ENCODE measurements at places on chromosomes 1 and 21.

DNA sequence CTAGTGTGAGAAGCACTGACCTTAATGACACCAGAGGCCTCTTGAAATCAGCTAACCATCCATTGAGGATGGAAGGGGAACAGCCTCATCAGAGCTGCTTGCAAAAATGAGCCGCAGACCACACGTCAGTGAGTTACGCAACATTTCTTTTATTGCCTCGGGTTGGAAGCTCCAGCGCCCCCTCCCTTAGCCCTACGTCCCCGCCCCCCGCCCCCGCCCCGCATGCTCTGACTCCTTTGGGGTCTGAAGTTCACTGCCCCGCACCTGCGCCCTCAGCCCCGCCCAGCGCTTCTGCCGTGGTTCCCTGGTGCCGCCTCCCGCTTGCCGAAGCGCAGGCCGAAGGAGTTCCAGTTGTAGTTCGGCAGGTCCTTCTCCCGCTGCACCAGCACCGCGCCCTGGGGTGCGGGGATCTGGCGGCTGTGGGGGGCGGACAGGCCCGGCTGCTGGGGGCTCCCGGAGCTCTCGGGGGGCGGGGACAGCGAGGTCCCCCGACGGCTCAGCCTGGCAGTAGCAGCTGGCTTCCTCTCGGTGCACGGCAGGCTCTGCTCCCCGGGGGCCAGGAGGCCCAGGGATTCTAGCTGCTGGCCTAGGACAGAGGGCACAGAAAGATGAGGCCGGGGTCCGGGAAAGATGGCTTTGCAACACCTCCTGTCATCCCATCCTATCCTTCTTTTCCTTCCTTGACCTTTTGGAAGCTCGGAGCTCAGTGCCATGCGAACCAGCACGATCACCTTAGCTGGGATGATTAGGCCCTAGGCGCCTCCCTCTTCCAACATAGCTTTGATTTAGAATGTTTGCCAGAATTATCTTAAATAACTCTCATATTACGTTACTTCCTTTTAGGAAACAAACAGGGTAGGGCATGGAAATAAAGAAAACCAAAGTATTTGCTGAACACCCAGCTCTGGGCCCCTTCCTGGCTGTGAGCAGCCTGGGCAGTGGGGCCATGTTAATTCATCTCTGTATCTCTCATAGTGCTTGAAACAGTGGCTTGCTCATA is 5.8 kb downstream of the KISS1 start:
- peak; percentile 7 for DNase-seq

- DNase-seq: no peak
Measured at GRCh38 chr21:36023092-36023480, 37.2 kb downstream of the SETD4 start.

DNA sequence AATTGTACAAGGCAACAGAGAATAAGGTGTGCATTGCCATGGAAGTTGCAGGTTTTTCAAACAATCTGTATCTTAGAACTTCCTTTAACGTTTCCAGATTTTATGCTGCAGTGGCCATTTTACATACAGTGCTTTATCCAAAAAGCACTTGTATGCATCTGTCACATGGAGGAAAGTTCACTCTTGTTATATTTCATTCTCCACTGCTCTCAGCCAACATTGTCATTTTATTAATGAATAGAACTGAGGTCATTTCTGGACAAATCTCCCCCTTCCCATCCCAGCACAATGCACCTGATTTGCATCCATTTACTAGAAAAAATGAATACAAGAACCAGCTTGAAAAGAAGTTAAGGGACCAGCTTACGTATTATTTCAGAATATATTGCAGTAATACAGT is 342.0 kb downstream of the USP25 start:
- DNase-seq: no peak

GRCh38 chr1:197081117-197081753 is 14.2 kb upstream of the F13B start:
- no peak for DNase-seq

DNA sequence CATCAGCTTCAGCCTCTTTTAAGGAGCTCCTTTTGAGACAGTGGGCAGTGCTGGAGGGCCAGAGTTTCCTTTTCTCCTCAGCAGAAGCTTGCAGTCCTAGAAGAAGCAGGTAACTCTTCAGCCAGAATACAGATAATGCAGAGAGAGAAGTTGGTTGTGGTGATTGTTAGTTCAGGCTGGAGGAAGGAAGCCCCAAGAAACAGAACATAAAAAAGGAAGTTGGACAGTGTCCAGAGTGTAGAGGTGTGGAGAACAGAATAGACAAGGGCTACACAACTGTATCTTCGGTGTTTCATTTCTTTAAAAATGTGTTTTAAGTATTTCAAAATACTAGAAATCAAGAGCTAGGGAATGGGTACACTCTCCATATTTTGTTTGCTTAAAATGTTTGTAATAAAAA is 6.4 kb upstream of the TACSTD2 start:
- no peak for DNase-seq

GRCh38 chr1:117710710-117711109 is 104.9 kb downstream of the TENT5C start:
- no peak for DNase-seq

DNA sequence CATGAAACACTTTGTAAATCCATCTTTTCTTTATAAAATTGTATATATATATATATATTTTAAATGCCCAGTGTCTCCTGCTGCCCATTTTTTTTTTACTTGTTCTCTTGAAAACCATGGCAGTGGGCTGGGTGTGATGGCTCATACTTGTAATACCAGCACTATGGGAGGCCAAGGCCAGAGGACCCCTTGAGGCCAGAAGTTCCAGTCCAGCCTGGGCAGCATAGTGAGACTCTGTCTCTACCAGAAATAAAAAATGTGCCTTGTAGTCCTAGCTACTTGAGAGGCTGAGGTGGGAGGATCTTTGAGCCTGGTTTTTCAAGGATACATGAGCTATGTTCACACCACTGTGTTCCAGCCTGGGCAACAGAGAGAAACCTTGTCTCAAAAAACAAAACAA is 62.2 kb downstream of the HS2ST1 start:
- no peak for DNase-seq

DNA sequence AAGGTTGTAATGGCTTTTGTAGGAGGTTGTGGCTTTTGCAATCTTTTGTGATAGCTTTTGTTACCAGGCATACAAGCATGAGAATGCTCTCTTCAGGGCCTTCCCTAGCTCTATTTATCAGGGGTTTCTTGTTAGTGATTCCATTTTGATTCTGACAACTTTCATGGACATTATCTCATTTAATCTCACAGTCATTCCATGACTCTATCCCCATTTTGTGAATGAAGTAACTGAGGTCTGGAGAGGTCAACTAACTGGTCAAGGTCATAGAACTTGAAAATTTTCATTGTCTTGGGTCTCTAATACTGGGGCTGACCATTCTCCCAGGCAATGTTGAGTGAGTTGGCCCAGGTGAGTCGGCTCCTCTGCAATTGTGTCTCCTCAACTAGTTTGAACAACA is 11.2 kb upstream of the LAMTOR5 start:
- DNase-seq: no peak

DNA sequence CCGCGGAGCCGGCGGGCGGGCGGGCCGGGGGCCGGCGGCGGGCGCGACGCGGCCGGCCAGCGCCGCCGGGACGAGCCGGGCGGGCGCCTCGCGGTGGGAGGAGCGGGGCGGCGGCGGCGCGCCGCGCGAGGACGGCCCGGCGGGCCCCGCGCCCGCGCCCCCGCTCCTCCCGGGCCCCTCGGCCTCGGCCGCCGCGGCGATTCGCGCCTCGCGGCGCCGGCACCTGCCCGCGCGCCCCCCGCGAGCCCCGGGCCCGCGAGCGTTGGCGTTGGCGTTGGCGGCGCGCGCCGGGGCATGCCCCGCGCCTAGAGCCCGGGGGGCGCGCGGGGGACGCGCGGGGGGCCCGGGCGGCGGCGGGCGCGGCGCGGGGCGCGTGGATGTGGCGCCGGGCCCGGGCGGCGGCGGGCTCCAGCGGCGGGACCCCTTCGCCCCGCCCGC is at the start of gene SKI:
SKI (plus strand) TSS at position 163 of the 438 bp plus-strand sequence. CDS start 448 bp downstream, outside the sequence.
- no peak for DNase-seq

- no peak for DNase-seq
Measured at GRCh38 chr1:223035724-223036478, 107.1 kb downstream of the TLR5 start.

DNA sequence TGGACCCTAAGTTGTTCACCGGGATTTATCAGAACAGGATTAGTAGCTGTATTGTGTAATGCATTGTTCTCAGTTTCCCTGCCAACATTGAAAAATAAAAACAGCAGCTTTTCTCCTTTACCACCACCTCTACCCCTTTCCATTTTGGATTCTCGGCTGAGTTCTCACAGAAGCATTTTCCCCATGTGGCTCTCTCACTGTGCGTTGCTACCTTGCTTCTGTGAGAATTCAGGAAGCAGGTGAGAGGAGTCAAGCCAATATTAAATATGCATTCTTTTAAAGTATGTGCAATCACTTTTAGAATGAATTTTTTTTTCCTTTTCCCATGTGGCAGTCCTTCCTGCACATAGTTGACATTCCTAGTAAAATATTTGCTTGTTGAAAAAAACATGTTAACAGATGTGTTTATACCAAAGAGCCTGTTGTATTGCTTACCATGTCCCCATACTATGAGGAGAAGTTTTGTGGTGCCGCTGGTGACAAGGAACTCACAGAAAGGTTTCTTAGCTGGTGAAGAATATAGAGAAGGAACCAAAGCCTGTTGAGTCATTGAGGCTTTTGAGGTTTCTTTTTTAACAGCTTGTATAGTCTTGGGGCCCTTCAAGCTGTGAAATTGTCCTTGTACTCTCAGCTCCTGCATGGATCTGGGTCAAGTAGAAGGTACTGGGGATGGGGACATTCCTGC is 3.9 kb upstream of the OLFML3 start:
- no peak for DNase-seq

- DNase-seq: no peak
Measured at GRCh38 chr21:45910548-45911221, 70.9 kb upstream of the COL6A1 start.

DNA sequence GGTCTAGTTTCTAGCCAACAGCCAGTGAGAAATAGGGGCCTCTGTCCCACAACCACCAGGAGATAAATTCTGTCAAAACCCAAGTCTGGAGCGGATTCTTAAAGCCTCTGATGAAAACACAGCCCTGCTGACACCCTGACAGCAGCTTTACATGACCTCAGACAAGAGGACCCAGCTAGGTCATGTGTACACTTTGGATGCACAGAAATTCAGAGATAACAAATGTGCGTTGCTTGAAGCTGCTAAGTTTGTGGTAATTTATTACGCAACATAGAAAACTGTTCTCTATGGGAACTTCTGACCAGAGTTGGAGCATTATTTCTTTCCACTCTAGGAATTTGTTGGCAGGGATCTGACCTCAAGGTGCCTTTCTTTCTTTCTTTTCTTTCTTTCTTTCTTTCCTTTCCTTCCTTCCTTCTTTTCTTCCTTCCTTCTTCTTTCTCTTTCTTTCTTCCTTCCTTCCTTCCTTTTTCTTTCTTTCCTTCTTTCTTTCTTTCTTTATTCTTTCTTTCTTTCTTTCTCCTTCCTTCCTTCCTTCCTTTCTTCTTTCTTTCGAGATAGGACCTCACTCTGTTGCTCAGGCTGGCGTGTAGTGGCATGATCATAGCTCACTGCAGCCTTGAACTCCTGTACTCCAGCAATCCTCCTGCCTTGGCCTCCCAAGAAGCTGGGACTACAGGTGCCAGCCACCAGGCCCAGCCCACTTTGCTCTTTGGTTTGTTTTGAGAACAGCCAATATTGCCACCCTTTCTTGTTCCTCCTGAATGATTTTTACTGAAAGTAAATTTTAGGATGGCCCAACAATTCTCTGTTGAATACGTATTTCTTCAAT is 14.9 kb upstream of the HMGCS2 start:
- DNase-seq: no peak

- no peak for DNase-seq
Measured at GRCh38 chr1:242847390-242847993, 323.0 kb upstream of the PLD5 start.

DNA sequence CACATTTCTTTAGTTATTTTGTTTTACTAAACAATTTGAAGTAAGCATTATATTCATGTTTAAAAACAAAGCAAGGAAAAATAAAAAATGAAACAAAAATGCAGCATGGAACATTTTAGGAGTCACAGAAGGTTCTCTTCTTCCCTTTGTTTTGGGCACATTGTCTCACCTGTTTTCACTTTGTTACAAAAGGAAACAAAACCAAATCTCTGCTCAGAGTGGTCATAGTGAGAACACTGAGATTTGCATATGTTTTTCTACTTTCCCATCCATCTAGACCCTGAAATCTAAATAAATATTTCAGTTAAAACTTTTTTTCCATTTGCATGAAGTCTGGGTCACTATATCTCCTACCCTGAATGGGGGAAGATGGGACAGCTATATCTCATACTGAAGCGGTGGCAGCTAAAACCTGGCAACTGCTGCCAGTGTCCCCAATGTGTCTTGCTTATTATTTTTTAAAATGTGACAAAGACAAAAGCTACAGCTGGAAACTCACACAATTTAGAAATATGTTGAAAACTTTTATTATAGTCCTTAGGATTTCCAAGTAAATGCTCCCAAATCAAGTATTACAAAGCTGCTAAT is 3.5 kb downstream of the EXOC8 start:
- no peak for DNase-seq

- DNase-seq: peak; percentile 81
Measured at GRCh38 chr1:26363549-26364448, 8.8 kb downstream of the ZNF683 start.

DNA sequence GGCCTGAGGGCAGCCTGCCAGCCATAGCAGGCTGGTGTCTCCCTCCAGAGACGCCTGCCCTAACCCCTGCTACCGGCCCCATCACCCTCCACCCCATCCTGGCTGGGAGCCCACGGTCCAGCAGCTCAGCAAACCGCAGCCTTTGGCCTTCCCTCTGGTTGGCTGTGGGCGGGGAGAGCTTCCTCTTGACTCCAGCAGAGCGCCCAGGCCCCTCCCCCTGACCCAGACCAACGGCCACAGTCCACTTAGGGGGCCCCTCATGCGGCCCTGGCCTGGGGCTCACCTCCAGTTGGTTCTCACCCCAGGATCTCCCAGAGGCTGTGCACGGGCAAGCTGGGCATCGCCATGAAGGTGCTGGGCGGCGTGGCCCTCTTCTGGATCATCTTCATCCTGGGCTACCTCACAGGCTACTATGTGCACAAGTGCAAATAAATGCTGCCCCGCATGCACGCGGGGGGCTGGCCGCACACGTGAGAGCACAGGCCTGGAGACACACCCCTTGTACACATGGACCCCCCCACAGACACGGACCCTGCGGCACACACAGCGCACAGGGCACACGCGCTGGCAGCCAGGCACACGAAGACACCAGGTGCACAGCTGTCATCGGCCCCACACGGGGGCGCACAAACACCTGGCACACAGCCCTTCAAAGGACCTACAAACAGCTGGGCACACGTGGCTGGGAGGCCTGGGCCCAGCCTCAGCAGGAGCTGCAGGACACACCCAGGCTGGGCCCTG is 3.1 kb downstream of the SMIM1 start:
- no peak for DNase-seq

GRCh38 chr1:211734359-211734758 is 58.9 kb upstream of the NEK2 start:
- DNase-seq: no peak

- DNase-seq: no peak
Measured at GRCh38 chr1:2241820-2242219, 13.7 kb downstream of the SKI start.

DNA sequence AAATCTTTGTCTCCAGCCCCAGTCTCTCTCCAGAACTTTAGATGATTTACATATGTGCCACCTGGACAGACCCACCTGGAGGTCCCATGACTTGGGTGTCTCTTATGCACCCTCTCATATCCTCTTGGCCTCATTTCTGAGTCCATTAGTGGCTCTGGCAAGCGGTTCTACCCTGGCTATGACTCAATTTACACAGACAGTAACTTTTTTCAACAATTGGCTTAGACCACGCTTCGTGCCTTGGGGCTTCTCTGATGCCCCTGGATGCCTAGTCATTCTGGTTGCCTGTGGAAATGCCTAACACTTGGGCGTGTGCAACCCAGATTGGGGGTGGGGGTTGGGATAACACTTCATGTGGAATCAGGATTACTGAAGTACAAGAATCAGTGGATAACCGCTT is 57.1 kb upstream of the GADD45A start:
- DNase-seq: no peak

All from stimulated activated CD8-positive, alpha-beta memory T cell treated with anti-CD3 and anti-CD28 coated beads, Interleukin-4, amount 100 ng/mL, for 24 hours (primary cell).